ENCODE measurements at places on chromosomes 5 and 9.

DNA sequence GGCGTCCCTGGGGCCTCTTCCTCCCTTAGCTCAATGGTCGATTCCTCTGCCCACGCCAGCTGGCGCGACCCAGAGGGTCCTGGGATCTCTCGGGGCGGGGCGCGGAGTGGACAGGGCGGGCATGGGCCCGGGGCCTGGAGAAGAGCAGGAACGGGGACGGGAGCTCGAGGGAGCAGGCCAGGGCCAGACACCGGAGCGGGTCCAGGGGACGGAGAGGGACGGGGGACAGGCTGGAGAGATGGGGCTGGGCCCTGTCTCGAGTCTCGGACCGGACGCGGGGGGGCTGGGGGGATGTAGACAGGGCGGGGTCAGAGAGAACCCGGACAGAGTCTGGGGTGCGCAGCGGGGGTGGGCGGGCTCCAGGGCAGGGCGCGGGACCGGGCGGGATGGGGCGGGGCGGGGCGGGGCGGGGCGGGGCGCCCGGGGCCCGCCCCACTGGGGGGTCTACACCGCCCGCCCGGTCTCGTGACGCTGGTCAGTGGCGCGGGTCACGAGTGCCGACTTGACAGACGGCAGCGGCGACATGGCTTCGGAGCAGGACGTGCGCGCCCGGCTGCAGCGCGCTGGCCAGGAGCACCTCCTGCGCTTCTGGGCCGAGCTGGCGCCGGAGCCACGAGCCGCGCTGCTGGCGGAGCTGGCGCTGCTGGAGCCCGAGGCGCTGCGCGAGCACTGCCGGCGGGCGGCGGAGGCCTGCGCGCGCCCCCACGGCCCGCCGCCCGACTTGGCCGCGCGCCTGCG, at the start of gene UAP1L1:
Gene UAP1L1 (plus strand): TSS at position 508 of the 738 bp plus-strand sequence. CDS start 16 bp downstream, at position 524.
- no peak for DNase-seq

GRCh38 chr5:178086266-178086665, 27.1 kb upstream of the N4BP3 start:
- DNase-seq = no peak

DNA sequence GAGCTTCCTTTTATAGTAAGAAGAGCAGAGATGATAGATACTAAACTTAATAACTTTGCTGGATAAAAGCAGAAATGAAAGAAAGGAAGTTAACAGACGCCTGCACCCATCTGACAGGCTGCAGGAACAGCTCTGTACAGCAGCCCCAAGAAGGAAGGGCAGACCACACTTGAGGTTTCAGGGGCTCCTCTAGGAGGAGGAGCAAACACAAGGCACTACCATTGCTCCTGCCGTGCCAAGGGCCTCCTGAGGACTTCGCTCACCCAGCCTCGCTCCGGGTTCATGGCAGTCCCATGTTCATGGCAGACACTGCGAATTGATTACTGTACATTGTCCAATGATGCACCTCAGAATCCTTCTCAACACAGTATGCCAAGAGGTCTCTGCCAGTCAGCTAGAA, 85.1 kb downstream of the AMBP start:
- DNase-seq = no peak

DNA sequence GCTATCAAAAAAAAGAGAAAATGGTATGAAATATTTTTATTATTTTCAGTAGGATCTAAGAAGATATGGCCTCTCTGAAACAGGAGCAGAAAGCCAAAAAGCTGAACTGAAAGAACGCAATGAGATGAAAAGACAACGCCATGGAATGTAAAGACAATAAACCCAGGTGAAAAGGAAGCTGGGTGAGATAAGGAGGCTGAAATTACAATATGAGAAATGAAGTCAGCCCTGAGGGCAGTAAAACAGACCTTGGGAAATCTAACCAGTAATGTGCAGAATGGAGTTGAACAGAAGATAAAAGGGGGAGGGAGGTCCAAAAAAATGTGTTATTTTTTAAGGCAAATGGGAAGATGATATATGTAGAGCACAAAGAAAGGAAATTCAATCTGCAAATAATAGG, 265.3 kb downstream of the ENC1 start:
- no peak for DNase-seq

DNA sequence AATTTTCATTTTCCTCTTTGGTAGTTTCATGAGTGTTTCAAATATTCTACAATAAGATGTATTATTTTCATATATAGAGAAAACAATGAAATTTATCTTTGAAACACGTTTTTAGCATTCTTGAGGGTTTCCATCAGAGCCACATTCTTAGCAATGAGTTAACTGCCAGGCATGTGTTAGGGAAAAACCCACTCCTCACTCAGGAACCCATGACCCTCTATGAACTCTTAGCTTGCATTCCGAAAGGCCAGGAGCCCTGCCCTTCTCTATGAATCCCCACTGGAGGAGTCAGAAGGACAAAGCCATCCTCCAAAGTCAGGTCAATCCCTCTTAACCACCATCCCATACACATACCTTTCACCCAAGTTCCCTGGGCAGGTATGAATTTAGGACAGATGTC, 57.5 kb downstream of the ADAMTS12 start:
- DNase-seq = no peak

- no peak for DNase-seq
Observed at GRCh38 chr9:119234636-119235035, 134.6 kb downstream of the BRINP1 start.

DNA sequence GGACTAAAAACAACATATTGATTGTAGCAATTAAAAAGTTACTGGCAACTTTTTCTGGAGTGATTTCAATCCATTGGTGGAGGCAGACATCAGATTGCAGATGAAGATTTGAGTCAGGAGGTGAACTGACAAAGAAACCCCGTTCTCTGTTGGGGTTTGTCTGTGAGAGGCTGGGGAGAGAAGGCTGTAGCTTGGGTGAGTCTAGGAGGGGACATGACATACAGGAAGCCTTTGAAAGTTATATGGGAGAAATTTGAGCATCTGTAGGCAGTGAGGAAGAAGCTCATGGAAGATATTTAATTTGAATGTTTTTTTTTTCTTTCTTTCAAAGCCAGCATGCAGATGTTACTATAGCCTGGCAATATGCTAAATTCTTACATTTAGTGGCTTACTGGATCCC, 26.0 kb downstream of the KDM4C start:
- no peak for DNase-seq

DNA sequence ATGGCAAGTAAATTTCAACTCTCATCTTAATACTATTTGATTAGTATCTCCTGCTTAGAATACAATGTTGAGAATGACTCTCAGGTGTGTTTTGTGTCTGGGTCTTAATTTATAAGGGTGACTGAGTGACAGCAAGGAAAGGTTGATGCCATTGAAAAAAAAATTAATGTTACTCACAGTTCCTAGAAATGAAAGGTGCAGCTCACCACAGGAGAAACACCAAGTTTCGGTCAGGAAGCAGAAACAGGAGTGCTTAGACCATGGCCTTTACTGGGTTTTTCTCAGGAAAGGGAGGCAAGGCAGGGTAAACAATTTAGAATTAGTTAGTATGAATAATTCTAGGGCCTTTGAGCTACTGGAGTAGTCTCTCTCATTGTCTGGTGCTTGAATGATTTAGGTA, 159.2 kb upstream of the C9orf72 start:
- DNase-seq = no peak

GRCh38 chr5:122693963-122694362, 80.9 kb upstream of the SNX2 start:
- no peak for DNase-seq

All from thoracic aorta (tissue), 2 donors.